Activated T-cell treated with anti-CD3 and anti-CD28 coated beads for 48 hours (primary cell): ENCODE measurements at places on chromosomes 13 and 19.

DNA sequence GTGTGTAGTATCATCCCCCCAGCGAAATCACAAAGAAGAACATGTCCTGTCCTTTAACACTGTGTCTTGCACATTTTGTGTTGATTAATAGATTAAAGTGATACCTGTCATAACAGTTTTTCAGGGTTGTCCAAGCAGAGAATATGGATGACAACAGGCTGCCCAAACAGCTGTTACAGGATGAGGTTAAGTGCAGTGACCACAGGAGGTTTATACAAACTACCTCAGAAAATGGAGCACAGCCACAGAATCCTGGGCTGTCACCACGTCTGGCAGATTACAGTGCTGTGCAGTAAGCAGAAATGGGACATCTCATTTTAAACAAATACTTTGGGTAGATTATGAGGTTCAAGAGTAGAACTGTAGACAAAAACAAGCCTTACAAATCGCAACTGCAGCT, 575.6 kb downstream of the DCT start:
- no peak for DNase-seq

DNA sequence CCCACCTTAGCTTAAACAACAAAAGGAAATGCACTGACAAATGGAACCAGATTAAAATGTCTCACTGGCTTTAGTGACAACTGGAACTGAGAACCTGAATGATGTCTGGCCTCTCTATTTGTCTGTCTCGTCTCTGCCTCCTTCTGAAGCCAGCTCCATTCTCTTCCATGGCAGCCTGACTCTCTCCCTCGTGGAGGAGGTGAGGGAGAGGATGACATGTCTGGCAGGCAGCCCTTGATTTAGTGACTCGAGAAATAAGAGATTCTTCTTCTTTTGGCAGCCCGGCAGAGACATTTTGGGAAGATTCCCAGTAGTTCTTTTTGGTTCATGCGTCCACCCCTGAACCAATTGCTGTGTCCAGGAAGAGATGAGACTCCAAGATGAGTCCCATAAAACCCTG, 131.7 kb downstream of the KLF5 start:
- no peak for DNase-seq

DNA sequence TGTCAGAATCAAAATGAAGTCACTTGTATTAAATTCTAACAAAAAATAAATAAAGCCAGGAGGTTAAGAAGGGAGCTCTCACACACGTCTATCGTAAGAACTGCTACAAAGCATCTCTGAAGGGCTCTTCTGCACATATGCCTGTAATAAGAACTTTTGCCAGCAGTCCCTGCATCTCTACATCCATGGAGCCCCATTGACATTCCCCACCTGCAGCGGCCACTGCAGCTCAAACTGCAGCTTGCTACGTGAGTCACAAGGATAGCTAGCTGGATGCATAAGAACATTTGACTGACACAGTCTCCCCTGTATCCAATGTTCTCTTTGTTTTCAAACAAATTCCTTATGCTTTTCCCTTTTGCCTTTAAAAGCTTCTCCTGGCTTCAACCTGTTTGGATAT, 68.3 kb downstream of the DNAJC3 start:
- no peak for DNase-seq

DNA sequence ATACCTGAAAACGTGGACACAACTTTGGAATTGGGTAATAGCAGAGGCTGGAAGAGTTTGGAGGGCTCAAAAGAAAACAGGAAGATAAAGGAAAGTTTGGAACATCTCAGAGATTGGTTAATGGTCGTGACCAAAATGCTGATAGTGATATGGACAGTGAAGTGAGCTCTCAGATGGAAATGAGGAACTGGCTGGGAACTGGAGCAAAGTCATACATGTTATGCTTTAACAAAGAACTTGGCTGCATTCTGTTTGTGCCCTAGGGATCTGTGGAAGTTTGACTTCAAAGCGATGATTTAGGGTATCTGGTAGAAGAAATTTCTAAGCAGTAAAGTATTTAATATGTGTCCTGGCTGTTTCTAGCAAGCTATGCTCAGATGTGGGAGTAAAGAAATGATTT, 136.2 kb downstream of the DNAJC3 start:
- no peak for DNase-seq

DNA sequence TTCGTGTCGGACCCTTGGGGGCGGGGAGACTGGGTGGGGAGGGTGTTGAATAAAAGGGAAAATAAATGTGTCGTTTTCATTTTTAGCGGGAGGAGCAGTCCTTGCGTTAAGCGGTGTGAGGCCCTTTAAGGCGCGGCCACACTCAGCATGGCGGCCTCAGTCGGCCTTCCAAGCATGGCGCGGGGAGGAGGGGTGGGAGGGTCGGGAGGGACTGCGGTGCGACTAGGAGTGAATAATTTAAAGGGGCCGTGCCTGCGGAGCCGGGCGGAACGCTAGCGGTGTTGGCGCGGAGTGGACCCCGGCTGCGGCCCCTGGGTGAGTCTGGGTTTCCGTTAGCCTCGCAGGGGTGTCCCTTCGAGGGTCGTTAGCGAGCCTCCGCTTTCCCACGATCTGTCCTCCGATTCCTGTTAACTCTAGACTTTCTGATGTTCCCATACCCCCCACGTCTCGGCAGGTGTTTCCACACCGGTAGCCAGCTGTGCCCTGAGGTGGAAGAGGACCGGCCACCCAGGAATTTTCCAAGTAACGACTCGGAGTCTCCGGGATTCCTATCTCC, 1.5 kb upstream of the PNPLA6 start:
- DNase-seq, result peak; percentile 82

- no peak for DNase-seq
Observed at GRCh38 chr19:32197896-32198882, 147.2 kb upstream of the ZNF507 start.

DNA sequence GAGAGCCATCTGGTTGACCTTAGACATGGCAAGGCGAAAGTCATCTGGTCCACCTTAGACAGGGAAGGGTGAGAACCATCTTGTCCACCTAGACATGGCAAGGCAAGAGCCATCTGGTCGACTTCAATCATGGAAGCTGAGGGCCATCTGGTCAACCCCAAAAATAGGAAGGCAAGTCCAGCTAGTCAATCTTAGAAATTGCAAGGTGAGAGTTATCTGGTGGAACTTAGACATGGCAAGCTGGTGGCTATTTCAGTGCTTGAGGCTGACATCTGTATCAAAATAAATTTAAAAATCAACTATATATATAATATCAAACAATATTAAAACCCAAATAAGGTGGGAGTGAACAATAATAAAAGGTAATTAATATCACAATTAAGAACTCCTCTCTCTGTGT, 83.9 kb downstream of the ZNF726 start:
- no peak for DNase-seq

DNA sequence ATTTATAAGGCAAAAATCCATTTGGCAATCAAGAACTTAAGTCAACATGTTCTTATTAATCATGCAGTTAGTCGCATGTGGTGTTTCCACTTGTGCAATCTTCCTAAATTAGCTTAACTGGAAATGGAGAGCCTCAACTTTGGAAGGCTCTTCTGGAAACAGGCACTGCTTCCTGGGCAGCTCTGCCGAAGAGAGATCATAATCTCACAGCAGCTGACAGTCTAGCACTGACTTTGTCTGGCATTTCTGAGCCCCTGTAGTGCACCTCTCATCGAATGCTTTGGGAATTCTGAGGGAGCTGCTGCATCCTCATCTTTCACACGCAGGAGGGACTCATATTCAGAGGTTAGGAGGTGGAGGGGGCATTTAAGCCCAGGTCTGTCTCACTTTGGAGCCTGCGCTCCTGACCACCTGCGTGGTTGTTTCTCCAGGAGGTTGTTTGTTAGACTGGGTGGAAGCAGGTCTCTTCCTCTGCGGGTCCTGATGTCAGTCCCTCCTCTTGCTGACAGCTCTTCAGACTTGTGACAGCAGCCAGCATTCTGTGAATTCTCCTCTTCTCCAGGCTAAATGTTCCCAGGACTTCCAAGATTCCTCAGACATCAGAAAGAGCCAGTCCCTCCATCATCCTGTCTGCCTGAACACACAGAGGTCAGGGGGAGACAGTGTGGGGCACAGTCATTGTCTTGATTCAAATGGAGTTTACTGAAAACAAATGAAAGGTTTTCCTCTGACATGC, 100.4 kb upstream of the GJB6 start:
- no peak for DNase-seq

DNA sequence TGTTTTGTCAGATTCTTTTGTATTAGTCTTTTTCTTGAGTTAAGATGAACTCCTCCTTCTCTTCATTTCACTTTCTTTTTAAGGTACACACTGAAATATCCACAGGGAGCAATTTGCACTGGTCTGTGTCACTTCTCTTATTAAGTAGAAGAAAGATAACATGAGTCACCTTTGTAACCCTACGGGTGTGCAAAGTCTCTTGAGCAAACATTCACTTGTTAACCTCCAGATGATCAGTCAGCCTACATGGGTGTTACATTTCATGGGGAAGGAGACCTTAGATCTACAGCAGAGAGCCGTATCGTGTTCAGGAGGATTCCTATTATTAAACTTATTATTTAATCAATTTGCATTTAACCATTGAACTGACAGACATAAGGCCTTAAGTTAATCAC, 5.1 kb downstream of the ZNF507 start:
- DNase-seq, result no peak

DNA sequence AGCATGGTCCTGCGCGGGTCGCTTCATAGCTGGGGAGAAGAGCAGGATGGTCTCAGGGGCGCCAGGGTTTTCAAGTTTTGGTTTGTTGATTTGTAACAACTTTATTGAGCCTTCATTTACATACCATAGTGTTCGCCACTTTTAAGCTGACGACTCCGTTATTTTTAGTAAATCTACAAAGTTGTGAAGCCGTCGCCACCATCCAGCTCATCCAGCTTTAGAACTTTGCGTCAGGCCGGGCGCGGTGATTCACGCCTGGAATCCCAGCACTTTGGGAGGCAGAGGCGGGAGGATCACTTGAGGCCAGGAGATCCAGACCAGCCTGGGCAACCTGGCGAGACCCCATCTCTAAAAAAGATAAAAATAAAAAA, 404 bp downstream of the C19orf44 start:
- no peak for DNase-seq

- DNase-seq, result no peak
Observed at GRCh38 chr13:111371720-111372119, 51.3 kb downstream of the TEX29 start.

DNA sequence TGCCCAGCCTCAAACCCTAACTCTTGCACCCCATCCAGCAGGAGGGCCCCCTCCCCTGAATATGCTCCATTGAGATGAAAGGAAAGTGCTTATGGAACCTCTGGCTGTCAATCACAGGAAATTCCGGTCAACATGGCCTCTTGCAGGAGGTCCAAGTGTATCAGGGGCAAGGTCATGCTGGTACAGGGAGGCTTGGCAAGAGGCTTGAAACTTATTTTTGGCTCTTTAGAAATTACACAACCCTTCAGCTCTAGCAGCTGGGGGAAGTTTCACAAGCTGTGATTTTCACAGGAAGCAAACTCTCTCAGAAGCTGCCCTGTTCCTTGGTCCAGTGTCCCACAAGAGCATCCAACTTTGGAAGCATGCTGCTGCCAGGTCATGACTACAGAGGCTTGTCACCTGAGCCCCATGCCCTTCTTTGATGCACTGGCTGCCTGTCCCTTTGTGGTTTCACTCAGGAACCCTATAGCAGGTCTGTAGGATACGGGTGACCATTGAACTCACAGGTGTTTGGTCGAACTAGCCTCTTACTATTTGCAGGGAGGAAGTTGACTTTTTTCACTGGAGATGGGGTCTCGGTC, 8.4 kb downstream of the ASF1B start:
- DNase-seq, result no peak

GRCh38 chr13:114249077-114249476, 14.4 kb downstream of the CDC16 start:
- no peak for DNase-seq

GRCh38 chr19:24078680-24079079, 8.3 kb upstream of the ZNF254 start:
- no peak for DNase-seq

DNA sequence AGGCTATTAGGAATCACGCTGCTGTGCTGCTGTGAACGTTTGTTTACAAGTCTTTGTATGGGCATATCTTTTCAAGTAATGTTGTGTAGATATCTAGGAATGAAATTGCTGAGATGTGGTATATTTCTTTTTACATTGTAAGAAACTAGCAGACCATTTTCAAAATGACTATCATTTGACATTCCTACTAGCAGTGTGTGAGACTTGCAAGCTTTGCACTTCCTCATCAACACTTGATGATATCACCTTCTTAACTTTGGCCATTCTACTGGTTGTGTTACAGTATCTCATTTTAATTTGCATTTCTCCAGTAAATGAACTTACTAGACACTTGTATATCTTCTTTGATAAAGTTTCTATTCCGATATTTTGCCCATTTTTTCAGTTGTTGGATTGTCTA, 12.1 kb downstream of the METTL21C start:
- no peak for DNase-seq

DNA sequence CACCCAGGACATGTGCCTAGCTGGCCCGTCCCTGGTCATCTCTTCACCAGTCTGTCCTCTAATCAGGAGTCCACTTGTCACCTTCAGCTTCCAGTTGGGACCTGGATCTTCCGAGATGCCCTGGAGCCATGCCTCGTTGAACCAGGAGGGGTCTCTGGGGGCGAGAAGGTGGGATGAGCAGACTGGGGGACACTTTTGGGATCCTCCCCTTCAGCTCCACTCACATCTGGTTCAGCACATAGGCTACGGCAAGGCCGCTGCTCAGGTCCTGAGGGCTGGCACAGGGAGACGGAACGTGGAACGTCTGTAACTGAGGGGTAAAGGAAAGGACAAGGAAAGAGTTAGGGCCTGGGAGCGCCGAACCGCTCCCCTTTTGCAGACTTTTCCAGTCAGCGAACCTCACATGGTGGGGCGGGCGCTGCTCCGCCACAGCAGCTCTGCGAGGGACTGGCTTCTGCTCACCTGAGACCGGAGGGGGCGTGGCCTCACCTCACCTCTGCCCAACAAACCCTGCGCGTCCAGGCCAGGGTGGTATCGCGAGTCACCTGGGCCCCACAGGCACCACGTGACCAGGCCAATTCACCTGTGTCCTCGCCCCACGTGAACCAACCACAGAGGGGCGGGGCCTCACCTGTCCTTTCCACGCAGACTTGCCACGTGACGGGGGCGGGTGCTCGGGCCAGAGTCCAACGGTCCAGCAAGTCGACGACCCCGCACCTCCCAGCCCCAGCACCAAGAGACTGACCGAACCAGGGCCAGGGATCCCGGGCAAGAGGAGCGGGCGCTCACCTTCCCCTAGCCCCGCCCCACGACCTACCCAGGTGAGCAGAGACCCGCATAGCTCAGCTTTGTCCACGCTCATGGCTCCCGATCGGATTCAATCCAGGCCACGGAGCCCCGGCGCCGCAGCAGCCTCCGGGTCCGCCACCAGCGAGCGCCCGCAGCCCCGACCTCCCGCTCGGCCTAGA, at the start of gene HOOK2:
Gene HOOK2 (minus strand): TSS at position 965 of the 968 bp plus-strand sequence. CDS start 103 bp downstream, at position 862.
- DNase-seq, result no peak

DNA sequence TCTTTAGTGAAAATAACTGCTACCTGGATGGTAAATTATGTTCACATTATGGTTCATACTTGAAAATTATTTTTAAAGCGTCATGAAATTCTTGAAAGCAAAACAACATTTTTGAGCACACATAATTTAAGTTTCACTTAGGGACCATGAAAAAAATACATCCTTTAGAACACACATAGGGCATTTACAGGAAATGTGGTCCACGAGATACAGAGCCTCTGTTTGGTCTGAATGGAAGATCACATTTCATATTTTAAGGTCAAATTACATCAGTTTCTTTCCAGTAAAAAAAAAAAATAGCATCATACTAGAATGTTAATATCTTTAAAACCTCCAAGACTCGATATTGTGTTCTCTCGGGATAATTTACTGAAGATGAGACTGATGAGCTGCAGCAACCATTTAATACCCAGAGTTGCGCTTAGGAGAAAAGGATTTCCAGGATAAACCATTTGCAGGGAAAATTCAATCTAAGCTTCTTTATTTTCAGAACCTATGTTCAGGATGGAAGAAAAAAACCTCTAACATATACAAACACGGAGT, 720.7 kb downstream of the DIAPH3 start:
- no peak for DNase-seq

- DNase-seq, result no peak
Observed at GRCh38 chr13:31951215-31951678, 80.3 kb upstream of the FRY start.
